ENCODE measurements at places on chromosomes 1 and 21. TPM values are rescaled to one million over a fixed set of nuclear protein-coding genes. Genes with fewer than 3 reads are reported as not detected.

The KRTAP13-4 gene
- not detected for total RNA-seq

The ZSWIM5 gene
- 0.71 TPM for total RNA-seq

The SPTA1 gene
- not detected for total RNA-seq

The VHLL gene
- not detected for total RNA-seq

The LMNA gene
- total RNA-seq = 735 TPM

The ZNF683 gene
- total RNA-seq = not detected

The ADAMTS1 gene
- total RNA-seq = 0.22 TPM

The CORT gene
- 0.24 TPM for total RNA-seq

The CRB1 gene
- not detected for total RNA-seq

The ANGPTL1 gene
- not detected for total RNA-seq

The C1orf21 gene
- total RNA-seq = 8.2 TPM

The CCDC28B gene
- 1.5 TPM for total RNA-seq

The NR5A2 gene
- total RNA-seq = 3.9 TPM

The CD244 gene
- not detected for total RNA-seq

The TTC39A gene
- total RNA-seq = 1.7 TPM

The CFHR1 gene
- 0.17 TPM for total RNA-seq

The CGN gene
- total RNA-seq = 2.5 TPM

The SLC30A1 gene
- total RNA-seq = 19.7 TPM

The OR2AK2 gene
- not detected for total RNA-seq

The NEXN gene
- 11.0 TPM for total RNA-seq

The RCSD1 gene
- total RNA-seq = 0.02 TPM

The IGSF3 gene
- 18.6 TPM for total RNA-seq

The ARMH1 gene
- total RNA-seq = 0.61 TPM

The NUF2 gene
- total RNA-seq = 23.4 TPM

The WDR64 gene
- total RNA-seq = not detected

The IFI6 gene
- total RNA-seq = 9.3 TPM

The HAX1 gene
- total RNA-seq = 97.8 TPM

The IGSF21 gene
- total RNA-seq = not detected

The CLCA1 gene
- total RNA-seq = not detected

The GBP5 gene
- total RNA-seq = not detected
